ENCODE measurements at places on chromosomes 4 and X.

DNA sequence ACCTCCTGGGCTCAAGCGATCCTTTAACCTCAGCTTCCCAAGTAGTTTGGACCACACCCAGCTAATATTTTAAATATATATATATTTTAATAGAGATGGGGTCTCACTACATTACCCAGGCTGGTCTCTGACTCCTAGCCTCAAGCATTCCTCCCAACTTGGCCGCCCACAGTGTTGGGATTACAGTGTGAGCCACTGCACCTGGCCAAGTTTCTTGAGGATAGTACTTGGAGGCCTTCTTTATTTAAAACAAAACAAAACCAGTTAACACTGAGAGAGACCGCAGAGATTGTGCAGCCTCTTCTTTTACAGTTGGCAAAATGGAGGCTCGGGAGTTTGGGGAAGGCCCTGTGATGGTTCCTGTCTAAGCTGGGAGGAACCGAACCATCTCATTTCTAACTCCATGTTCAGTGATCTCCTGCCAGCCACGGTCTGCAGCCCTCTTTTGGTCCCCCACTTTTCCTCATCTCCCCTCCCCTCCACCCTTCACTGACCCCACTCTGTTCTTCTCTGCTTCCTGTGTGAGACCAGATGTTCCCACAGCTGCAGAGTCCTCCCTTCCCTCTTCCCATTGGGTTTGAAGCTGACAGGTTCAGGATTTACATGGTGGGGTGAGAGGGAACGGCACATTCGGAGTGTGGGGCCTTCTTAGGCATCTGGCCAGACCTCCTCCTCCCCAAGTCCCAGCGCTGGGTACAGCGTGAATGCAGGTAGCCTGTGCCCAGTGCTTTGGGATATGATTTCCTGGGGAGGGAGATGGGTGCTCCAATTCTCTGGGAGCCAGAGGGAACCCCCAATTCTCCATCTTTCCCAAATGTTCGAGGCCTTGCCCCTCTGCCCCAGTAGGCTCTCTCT lies 1.4 kb upstream of the SORCS2 start:
- DNase-seq: no peak

- no peak for DNase-seq
These were observed 154.5 kb downstream of the MSN start for GRCh38 chrX:65821721-65822496.

DNA sequence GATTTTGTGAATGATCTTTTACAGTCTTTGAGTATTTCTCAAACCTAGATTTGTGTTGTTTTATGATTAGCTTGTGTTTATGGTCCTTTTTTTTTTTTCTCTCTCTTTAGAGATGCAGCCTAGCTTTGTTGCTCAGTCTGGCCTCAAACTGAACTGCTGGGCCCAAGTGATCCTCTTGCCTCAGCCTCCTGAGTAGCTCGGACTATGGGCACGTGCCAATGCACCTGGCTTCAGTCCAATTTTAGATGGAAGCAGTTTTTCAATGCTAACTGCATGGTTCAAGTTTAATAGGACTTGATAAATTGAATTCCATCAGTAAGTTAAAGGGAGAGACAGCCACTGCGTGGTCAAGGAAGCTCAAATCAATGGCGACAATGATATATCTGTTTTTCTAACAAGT lies 3.8 kb upstream of the FGG start:
- DNase-seq: no peak

DNA sequence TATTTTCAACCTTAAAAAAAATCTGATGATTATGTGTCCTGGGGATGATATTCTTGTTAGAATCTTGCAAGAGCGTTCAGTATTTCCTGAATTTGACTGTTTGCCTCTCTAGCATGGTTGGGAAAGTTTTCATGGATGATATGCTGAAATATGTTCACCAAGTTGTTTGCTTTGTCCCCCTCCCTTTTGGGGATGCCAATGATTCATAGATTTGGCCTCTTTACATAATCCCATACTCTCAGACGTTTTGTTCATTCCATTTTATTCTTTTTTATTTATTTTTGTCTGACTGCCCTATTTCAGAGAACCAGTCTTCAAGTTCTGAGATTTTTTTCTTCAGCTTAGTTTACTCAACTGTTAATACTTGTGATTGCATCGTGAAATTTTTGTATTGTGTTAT lies 415.1 kb downstream of the FAM47B start:
- DNase-seq: no peak

DNA sequence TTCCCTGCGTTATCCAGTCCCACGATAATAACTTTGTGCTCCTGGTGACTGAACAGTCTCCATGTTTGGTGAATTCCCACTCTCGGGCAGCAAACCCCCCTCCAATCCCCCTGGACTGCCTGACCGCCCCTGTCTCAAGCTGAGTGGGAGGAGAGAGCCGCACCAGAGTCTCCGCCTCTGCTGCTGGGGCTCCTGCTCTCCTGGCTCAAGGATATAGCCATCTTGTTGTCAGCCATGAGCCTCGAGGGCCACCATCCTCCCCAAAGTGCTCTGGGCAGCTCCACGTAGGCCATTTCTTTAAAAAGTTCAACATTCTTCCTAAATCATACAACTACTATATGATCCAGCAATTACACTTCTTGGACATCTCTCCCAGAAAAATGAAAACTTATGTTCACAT lies 49.3 kb upstream of the PGRMC1 start:
- no peak for DNase-seq

GRCh38 chr4:45323453-45324058 lies 597.2 kb upstream of the GNPDA2 start:
- no peak for DNase-seq

- DNase-seq: no peak
These were observed 54.8 kb upstream of the GEMIN8 start for GRCh38 chrX:14084466-14084865.
